ENCODE measurements at places on chromosomes 11 and 22. TPM values are rescaled to one million over a fixed set of nuclear protein-coding genes. Genes with fewer than 3 reads are reported as not detected.

- DNase-seq = no peak
- H3K27me3 ChIP-seq = no peaks in the 10 kb centered on the region
- H3K36me3 ChIP-seq = no peaks in the 10 kb centered on the region
- no peak overlapping the region for H3K27ac ChIP-seq
Measured at GRCh38 chr22:39068033-39068785, 8.9 kb upstream of the APOBEC3G start.

- H3K36me3 ChIP-seq = no peaks in the 10 kb centered on the region
- H3K27me3 ChIP-seq = no peaks in the 10 kb centered on the region
- peak within 1 kb of the TSS; percentile 80 for H3K27ac ChIP-seq
- peak; percentile 89 for DNase-seq
- H3K4me1 ChIP-seq = peaks cover under 1% of the 10 kb centered on the region
Measured at GRCh38 chr22:31496007-31496734, at the start of gene SFI1. SFI1 (plus strand) TSS chr22:31496536; CDS start chr22:31508285, 11,749 bp downstream.

GRCh38 chr11:66335531-66336233, 552 bp downstream of the RIN1 start:
- H3K4me1 ChIP-seq = peaks cover 9% of the 10 kb centered on the region
- peak overlapping the region; percentile 61 for H3K27ac ChIP-seq
- H3K4me3 ChIP-seq = peak overlapping the region; percentile 39

DNA sequence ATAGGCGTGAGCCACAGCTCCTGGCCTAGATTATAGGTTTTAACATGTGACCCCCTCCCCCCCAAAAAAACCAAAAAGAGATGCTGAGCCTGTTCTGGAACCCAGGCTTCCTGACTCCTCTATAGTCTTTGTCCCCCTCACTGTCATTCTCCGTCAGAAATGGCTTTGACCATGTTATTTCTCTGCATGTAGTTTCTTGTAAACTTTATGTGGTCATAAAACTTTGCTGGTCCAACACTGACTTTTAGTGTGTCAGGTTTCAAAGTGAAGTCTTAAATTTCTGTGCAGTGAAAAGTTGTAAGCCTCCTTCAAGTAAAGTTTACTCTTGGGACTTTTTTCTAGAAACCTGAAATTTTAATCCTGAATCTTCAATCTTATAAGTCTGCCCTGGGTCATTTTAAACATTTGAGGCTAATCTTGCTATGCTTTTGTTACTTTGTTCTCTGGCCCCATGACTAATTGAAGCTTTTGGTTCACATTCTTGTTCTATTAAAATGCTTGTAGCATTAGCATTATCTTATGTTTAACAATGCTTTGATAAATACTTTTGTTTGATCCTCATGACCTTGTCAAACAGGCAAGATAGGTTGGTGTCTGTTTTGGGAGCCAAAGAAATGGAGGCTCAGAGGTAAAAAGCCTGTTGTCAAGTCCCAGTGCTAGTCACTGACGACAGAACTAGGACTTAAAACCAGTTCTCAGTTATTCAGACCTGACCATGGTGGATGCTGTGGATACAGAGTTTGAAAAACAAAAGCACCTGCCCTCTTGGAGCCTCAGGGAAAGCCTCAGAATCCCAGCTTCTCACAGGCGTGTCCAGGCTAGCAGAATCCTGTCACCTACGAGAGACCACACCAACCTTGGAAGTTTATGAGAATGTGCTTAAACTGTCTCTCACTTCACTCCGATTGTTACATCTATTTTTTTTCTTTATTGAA, 87.7 kb upstream of the HORMAD2 start:
- H3K36me3 ChIP-seq = no peaks in the 10 kb centered on the region
- no peaks in the 10 kb centered on the region for H3K27me3 ChIP-seq

DNA sequence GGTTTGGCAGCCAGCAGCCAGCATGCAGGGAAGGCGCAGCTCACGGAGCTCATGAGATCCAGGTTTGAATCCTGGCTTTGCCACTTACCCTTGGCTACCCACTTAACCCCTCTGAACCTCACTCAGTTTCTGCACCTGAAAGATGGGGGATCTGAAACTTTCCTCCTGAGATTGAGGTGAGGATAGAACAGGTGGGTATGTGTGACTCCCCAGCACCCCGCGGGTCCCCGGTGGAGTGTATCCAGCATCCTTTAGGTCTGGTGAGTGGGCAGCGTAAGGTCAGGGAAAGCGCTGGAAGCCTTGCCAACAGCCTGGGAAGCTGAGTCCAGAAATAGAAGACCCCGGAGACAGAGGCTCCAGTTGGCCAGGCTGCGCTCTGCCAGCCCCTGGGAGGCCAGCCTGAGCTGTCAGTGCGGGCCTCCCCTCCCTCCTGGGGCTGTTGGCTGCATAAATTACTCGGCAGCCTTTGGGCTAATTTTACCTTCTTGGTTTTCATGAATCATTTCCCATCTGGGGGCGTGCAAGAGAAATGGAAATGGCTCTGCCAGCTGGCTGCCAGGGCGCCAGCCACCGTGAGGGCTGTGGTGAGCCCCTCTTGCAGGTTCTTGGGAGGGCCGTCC, 17.6 kb downstream of the PRDM11 start:
- no peaks in the 10 kb centered on the region for H3K4me1 ChIP-seq
- no peak overlapping the region for H3K27ac ChIP-seq
- H3K4me3 ChIP-seq = no peak overlapping the region
- no peak for DNase-seq
- H3K36me3 ChIP-seq = no peaks in the 10 kb centered on the region

DNA sequence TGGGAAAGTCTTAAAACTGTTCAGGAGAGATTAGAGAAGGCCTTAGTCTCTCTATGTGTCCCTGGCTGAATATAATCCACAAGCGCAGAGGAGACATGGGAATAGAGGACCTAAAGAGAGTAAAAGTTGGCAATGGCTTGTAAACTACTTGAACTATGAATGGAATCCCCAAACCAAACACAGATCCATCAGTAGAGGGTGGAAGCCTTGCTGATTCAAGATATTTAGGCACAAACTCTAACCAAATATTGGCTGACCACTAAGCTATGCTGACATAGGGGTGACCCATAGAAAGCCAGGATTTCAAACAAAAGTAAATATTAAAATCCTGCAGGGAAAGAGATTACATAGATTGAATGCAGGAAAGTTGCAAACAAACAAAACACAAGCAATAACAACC, 439.2 kb downstream of the DLG2 start:
- H3K27me3 ChIP-seq = no peaks in the 10 kb centered on the region
- H3K4me3 ChIP-seq = no peak overlapping the region
- no peak overlapping the region for H3K27ac ChIP-seq

DNA sequence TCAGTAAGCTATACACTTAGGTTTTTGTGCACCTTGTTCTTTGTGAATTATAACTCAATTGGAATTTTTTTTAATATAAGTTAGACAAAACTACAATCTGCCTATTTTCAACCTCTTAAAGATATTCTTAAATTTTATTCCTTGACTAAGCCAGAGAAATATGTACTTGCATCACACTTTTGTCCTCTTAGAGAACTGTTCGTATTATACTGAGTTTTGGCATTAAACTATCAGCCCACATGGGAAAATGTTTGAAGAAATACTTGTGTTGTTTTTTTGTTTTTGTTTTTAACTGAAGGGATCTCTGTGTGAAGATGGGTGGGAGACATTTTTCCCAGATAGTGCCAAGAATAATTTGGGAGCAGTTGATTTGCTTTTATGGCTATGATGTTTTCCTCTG, 25.3 kb downstream of the CEP295 start:
- H3K27me3 ChIP-seq = no peaks in the 10 kb centered on the region
- H3K4me3 ChIP-seq = no peak overlapping the region
- no peak overlapping the region for H3K27ac ChIP-seq
- no peaks in the 10 kb centered on the region for H3K36me3 ChIP-seq
- no peaks in the 10 kb centered on the region for H3K4me1 ChIP-seq

DNA sequence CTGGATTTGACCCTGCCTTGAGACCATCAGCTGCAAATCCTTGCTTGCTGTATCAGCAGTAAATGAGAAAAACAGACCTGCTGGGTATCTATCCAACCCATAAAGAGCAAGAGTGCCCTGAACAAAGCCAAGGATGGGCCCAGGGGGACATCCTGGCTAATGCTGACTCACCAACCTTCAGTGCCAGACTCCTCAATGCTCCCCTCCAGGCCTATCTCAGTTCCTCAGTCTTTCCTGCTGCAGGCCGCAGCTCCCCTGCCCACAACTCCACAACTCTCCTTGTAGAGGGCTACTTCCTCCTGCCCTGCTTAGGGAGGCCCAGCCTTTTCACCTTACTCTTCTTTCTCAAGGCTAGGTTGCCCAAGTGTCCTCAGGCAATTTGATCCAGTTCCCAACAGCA, 2.6 kb downstream of the LAMTOR1 start:
- no peak overlapping the region for H3K27ac ChIP-seq
- H3K36me3 ChIP-seq = peaks cover 3% of the 10 kb centered on the region
- no peak overlapping the region for H3K4me3 ChIP-seq
- peaks cover 10% of the 10 kb centered on the region for H3K4me1 ChIP-seq
- DNase-seq = no peak

GRCh38 chr11:96841792-96842191, 452.0 kb downstream of the JRKL start:
- H3K27ac ChIP-seq = no peak overlapping the region
- H3K4me3 ChIP-seq = no peak overlapping the region
- H3K36me3 ChIP-seq = no peaks in the 10 kb centered on the region
- no peak for DNase-seq
- H3K27me3 ChIP-seq = no peaks in the 10 kb centered on the region

DNA sequence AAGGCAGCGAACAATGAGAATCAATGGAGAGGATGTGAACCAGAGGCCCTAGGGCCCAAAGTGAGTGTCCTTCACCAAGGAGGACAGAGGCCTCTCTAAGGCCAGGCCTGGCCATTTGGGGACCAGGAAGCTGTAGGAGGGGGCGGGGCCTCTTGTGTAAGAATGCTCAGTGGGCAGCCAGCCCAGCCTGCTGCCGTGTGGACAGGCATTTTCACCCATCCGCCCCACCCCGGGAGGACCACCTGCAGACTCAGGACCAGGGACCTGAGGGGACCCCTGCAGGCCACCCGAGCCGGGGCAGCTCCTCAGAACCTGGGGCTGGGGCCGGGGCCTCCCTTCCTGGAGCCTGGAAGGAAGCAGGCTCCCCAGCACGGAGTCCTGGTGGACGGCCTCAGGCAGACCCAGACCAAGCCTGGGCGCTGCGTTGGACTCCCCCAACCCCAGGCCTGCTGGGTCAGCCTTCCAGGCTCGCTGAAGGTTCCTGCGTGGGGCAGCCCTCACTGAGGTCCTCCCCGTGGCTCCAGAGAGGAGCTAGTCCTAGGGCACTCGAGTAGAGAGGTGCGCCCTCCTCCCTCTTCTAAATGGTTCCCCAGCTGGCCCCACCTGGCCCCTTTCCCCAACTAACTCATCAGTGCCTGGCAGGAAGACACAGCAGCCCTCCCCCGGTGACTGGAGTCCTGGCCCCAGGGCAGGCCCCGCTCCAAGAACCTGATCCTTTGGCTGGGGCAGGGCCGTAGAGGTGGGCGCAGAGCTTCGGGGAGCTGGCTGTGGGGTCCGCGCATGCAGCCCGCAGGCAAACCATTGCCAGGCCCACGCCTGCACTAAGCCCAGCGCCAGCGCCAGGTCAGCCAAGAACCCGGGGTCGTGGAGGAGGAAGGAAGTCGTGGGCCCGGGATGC, 1.5 kb upstream of the TRABD start:
- DNase-seq = peak; percentile 80
- no peaks in the 10 kb centered on the region for H3K36me3 ChIP-seq
- no peaks in the 10 kb centered on the region for H3K27me3 ChIP-seq
- H3K4me3 ChIP-seq = peak overlapping the region; percentile 64
- peak overlapping the region; percentile 32 for H3K27ac ChIP-seq

GRCh38 chr11:99419991-99420390, 399.2 kb downstream of the CNTN5 start:
- no peaks in the 10 kb centered on the region for H3K27me3 ChIP-seq
- no peak overlapping the region for H3K4me3 ChIP-seq
- H3K27ac ChIP-seq = no peak overlapping the region
- no peak for DNase-seq
- no peaks in the 10 kb centered on the region for H3K36me3 ChIP-seq

DNA sequence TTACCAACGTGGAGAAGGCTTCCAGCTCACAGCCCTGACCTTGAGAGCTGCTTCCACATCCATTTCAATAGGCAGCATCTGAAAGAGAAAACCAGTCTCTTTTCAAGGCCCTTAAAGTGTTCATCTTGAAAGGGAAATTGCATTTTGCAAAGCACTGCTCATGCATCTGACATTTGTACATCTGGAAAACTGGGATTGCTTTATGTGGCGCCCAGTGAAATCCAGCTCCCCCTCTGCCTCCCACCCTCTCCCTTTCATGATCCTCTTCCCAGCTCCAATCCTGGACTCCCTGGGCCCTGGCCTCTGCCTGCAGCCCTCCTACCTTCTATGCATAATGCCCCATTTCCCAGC, 17.4 kb downstream of the TP53AIP1 start:
- H3K27ac ChIP-seq = no peak overlapping the region
- no peak overlapping the region for H3K4me3 ChIP-seq
- no peaks in the 10 kb centered on the region for H3K27me3 ChIP-seq
- H3K4me1 ChIP-seq = no peaks in the 10 kb centered on the region
- H3K36me3 ChIP-seq = no peaks in the 10 kb centered on the region

- H3K4me1 ChIP-seq = no peaks in the 10 kb centered on the region
- H3K27me3 ChIP-seq = no peaks in the 10 kb centered on the region
- no peak for DNase-seq
- no peak overlapping the region for H3K4me3 ChIP-seq
Measured at GRCh38 chr22:22045571-22046335, 63.2 kb upstream of the TOP3B start.

DNA sequence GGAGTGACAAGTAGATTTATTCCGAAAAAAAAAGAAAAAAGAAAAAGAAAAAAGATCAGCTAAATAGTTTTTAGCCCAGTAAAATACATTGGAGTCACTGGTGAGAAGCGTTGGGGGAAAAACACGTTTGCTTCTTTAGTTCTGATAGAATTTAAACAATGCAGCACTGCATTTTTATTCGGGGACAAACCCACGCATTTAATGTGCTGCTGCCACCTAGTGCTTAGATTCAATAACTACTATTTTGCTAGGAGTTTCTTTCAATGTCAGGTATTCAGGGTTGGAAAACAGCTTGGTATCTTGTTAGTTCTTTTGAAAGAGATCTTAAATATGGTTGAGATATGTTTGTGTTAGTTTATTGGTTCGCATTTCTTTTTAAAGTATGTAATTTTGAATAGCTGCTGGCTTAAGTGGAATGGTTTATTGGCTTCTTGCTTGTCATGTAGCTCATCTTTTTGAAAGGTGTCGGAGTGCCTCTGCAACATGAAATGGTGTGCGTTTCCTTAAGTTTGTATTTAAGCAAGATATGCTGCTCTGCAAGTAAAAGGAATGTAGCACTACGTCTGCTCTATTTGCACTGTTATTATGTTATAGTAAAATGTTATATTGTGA, 41.9 kb downstream of the SVIP start:
- H3K4me3 ChIP-seq = no peak overlapping the region
- H3K27me3 ChIP-seq = no peaks in the 10 kb centered on the region
- H3K4me1 ChIP-seq = no peaks in the 10 kb centered on the region
- DNase-seq = peak; percentile 6
- H3K27ac ChIP-seq = no peak overlapping the region

The RDX gene
- total RNA-seq = 136 TPM

The DKK3 gene
- 160 TPM for total RNA-seq

The POU2AF1 gene
- 0.74 TPM for total RNA-seq

The ZNRF3 gene
- 38.5 TPM for total RNA-seq

Data from prostate gland (tissue), 2 donors.